NCI-H2081 treated with DMSO at 0.1 percent for 48 hours (cell line): ENCODE measurements at places on chromosomes 3 and 15.
A peak's percentile ranks its signal among the peaks of the same experiment; 100 is the strongest.

- DNase-seq, result no peak
Measured at GRCh38 chr3:56930706-56931105, 129.0 kb upstream of the ARHGEF3 start.

- DNase-seq, result peak; percentile 61
Measured at GRCh38 chr3:15327941-15328340, 4.4 kb downstream of the SH3BP5 start.

DNA sequence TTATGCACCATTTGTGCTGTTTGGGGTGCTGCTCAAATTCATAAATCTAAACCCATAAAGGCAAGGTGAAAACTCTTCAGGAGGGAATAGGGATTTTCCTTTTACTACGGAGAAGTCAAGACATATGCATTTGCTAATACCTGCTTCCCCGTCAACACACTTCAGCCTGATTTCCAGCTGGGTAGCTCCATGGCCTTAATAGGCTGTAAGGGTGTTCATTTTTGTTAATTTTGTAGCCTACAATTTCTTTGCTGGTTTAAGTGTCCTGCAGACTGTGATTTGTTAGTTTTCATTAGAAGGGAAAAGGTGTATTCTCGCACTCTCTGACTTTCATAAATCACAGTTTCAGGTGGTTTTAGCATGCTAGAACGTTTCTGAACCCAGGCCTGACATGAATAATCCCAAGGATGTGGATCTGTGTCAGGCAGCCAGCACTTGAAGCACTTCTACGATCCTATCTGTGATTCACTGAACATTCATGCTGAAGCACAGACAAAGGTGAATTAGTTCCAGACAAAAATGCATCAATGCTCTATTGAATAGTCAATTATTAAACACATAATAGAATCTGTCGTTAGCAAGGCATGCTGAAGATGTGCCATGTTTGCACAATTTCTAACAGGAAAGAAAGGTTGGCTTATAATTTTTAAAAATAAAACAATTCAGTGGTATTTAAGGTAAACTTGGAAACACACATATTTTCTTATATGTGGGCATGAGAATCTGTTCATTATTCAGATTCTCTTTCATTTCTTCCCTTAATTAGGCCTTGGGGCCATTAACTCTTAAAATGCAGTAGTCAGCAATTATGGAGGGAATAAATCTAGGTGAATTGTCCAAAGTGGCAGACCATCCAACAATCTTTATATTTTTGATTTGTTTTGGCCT lies 17.9 kb upstream of the NMNAT3 start:
- no peak for DNase-seq

- no peak for DNase-seq
Measured at GRCh38 chr3:133709139-133709750, 36.9 kb upstream of the TF start.

DNA sequence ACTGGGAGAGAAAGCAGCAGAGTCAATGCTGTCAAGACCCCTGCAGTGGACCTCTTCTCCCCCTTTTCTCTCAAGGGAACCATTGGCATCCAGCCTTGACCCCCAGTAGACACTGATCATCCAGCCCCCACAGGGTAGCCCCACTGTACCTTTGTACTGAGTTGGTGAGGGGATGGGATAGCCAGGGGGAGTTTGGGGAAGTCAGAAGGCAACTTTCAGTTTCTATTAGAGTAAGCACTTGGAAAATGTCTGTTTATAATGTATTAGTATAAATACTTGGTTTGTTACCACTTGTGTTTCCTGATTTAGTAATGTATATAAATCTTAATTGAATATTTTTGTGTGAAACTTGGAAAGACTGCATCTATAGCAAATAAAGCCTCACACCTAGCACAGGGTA lies 25.0 kb downstream of the DAG1 start:
- DNase-seq, result no peak

- DNase-seq, result no peak
Measured at GRCh38 chr3:132549890-132550578, 47.0 kb upstream of the ACKR4 start.
